ENCODE measurements at places on chromosomes 5 and 9. TPM values are rescaled to one million over a fixed set of nuclear protein-coding genes. Genes with fewer than 3 reads are reported as not detected.

The FGFR4 gene
- total RNA-seq = 3.1 TPM

The RIC1 gene
- total RNA-seq = 26.3 TPM

The RAD17 gene
- 15.7 TPM for total RNA-seq

The PCDHAC1 gene
- total RNA-seq = not detected

The GGTA1 gene
- not detected for total RNA-seq

The ANKRD31 gene
- 0.56 TPM for total RNA-seq

The NR5A1 gene
- not detected for total RNA-seq

The SARDH gene
- total RNA-seq = 17.7 TPM

The RNF183 gene
- 0.44 TPM for total RNA-seq

The SLC6A7 gene
- total RNA-seq = not detected

The CTNND2 gene
- total RNA-seq = 0.20 TPM

The PSAT1 gene
- 0.61 TPM for total RNA-seq

The SAXO1 gene
- 0.34 TPM for total RNA-seq

The ARPC5L gene
- 37.0 TPM for total RNA-seq

The SLC6A19 gene
- not detected for total RNA-seq

The SH2D3C gene
- 11.8 TPM for total RNA-seq

The UBE2B gene
- 228 TPM for total RNA-seq

The FCN2 gene
- total RNA-seq = not detected

The ATP10B gene
- total RNA-seq = not detected

The FGF18 gene
- 0.31 TPM for total RNA-seq

The CDC25C gene
- total RNA-seq = not detected

The ADAMTS2 gene
- not detected for total RNA-seq

The TSSK1B gene
- total RNA-seq = not detected

The DOK3 gene
- 1.4 TPM for total RNA-seq

The PCAT7 gene
- not detected for total RNA-seq

The C9orf50 gene
- not detected for total RNA-seq

The CDC20B gene
- total RNA-seq = not detected

The PCDHB8 gene
- not detected for total RNA-seq

The TRIM14 gene
- total RNA-seq = 23.5 TPM

The KDM3B gene
- total RNA-seq = 59.5 TPM

The SHOC1 gene
- total RNA-seq = not detected

The SLC36A2 gene
- total RNA-seq = not detected

The ADAMTSL1 gene
- not detected for total RNA-seq

The RANBP17 gene
- not detected for total RNA-seq

The CD74 gene
- 299 TPM for total RNA-seq

The TRAF1 gene
- 60.3 TPM for total RNA-seq

The CNTNAP3B gene
- total RNA-seq = not detected

Data from CD4-positive, alpha-beta T cell (primary cell).